ENCODE measurements at places on chromosomes 12 and 14. TPM values are rescaled to one million over a fixed set of nuclear protein-coding genes. Genes with fewer than 3 reads are reported as not detected.

GRCh38 chr12:64679487-64680001 lies 69.2 kb downstream of the RASSF3 start:
- no peak for DNase-seq

- DNase-seq, result no peak
Measured at GRCh38 chr12:128852885-128853599, at the start of gene GLT1D1. Gene GLT1D1 (plus strand): TSS chr12:128853478. CDS start chr12:128853582, 104 bp downstream.

Gene SPX
- 0.79 TPM for total RNA-seq

Gene C12orf56
- not detected for total RNA-seq

GRCh38 chr12:53695152-53696145 lies 19.6 kb upstream of the ATP5MC2 start:
- no peak for DNase-seq

- DNase-seq, result no peak
Measured at GRCh38 chr12:79298506-79298905, 392.3 kb downstream of the PAWR start.

Gene CYP27B1
- 4.7 TPM for total RNA-seq

DNA sequence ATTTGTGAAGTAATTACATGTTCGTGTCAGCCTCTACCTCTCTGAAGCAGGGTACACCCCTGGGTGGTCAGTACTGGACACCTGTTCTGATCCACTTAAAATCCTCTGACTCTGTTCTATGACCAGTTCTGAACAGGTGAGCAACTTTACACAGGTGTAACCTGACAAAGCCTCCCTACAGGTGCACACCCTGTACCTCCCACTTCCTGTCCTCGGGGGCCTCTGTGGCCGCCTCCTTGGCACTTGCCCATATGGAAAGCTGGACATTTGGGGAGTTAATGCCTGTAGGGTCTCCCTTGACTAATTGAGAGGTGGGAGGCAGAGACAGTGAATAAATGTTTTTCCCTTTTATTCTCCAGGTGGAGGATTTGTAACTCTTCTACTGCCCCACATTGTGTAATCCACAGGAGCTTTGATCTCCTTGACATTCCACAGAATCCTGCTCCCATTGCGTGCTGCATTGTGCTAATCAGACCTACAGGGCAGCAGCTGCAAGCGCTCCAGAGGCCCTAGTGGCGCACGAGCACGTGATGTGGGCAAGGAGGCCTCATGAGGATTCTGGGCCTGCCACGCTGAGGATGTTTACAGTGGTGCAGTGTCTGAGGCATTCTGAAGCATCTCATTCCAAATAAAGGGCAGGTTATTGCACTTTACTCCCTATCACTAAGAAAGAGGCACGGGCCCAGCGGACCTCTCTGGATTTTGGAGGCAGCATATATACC lies 45.8 kb upstream of the BATF start:
- DNase-seq, result peak; percentile 79

- no peak for DNase-seq
Measured at GRCh38 chr12:47189728-47190127, 110.0 kb upstream of the AMIGO2 start.

Gene NAV3
- total RNA-seq, result 10.8 TPM

DNA sequence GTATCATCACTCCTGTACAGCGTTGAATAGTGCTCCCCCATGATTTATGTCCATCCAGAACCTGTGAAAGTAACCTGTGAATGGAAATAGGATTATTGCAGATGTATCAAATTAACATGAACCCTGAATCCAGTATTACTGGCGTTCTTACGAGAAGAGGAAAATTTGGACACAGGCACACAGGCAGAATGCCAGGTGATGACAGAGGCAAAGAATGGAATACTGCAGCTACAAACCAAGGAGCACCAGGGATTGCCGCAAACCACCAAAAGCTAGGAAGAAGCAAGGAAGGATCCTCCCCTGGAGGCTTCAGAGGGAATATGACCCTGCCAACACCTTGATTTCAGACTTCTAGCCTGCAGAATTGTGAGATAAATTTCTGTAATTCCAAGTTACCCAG lies 113.5 kb upstream of the EGLN3 start:
- DNase-seq, result no peak

GRCh38 chr12:123384318-123384993 lies 524 bp downstream of the KMT5A start:
- DNase-seq, result no peak

GRCh38 chr12:12696562-12697383 lies 790 bp upstream of the GPR19 start:
- DNase-seq, result peak; percentile 95

Gene DACT1
- total RNA-seq, result 10.1 TPM

Gene MSRB3
- 48.4 TPM for total RNA-seq

GRCh38 chr12:104750061-104750460 lies 208.0 kb downstream of the SLC41A2 start:
- no peak for DNase-seq

GRCh38 chr12:99978152-99978551 lies 6.6 kb downstream of the ANKS1B start:
- no peak for DNase-seq

Gene CDKN3
- 12.7 TPM for total RNA-seq

GRCh38 chr12:32828552-32828951 lies 68.0 kb downstream of the PKP2 start:
- no peak for DNase-seq

- DNase-seq, result no peak
Measured at GRCh38 chr14:77158175-77158881, 16.7 kb upstream of the ZDHHC22 start.

Gene DPF3
- total RNA-seq, result 1.4 TPM

DNA sequence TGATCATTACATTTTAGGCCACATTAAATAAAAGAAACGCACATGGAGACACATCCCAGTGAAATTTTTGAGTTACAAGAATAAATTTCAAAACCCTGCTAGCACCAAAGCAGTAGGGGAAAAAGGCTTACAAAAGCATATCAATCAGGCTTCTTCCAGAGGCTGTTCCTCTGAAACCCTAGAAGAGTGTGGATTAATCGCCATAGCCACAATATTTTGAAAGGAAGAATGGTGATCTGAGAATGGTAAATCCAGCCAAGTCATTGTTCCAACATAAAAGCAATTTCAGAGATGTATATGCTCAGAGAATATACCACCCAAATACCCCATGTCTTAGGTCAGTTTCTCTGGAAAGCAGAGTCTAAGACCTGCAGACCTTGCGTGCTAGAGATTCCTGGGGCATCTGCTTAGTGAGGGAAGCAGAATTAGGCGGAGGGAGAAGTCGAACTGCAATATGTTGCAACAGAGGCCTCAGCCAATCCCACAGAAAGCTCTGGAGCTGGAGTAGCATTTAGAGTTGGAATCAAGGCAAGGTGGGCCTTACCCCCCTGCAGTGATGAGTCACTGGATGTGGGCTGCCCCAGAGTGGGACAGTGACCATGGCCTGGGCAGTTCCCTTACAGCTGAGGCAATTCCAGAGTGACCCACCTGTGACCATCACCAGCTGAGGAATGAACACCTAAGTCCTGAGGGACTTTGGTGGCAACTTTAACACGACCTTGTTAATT lies 125.2 kb downstream of the NTF3 start:
- DNase-seq, result no peak

DNA sequence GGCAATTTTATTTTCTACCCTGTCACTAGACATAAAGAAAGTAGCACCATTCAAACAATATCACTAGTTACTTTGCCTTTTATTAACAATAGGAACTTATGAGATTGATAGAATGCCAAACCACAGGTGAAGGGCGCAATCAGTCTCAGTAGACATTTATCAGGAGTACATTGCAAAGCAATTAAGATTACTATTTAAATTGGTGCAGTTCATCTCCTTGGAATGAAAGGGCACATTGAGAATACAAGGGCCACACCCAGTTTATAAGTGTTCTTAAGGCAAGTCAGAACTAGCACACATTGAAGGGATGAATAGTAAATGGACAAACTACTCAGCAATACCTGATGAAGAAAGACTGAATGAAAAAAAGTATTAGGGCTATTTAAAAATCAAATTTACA lies 601.4 kb downstream of the C12orf50 start:
- DNase-seq, result no peak

DNA sequence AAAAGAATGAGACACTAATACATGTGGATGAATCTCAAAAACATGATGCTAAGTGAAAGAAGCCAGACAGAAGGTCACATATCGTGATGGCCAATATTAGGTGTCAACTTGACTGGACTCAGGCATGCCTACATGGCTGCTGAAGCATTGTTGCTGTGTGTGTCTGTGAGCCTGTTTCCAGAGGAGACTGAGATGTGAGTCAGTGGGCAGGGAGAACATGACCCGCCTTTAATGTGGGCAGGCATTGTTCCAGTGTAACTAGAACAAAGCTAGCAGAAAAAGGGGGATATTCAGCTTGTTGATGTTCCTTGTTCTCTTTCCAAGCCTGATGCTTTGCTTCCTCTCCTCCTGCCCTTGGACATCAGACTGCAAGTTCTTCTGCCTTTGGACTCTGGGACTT lies 47.6 kb downstream of the DCAF5 start:
- DNase-seq, result no peak

Gene CCDC196
- total RNA-seq, result not detected

Gene VWF
- 401 TPM for total RNA-seq

DNA sequence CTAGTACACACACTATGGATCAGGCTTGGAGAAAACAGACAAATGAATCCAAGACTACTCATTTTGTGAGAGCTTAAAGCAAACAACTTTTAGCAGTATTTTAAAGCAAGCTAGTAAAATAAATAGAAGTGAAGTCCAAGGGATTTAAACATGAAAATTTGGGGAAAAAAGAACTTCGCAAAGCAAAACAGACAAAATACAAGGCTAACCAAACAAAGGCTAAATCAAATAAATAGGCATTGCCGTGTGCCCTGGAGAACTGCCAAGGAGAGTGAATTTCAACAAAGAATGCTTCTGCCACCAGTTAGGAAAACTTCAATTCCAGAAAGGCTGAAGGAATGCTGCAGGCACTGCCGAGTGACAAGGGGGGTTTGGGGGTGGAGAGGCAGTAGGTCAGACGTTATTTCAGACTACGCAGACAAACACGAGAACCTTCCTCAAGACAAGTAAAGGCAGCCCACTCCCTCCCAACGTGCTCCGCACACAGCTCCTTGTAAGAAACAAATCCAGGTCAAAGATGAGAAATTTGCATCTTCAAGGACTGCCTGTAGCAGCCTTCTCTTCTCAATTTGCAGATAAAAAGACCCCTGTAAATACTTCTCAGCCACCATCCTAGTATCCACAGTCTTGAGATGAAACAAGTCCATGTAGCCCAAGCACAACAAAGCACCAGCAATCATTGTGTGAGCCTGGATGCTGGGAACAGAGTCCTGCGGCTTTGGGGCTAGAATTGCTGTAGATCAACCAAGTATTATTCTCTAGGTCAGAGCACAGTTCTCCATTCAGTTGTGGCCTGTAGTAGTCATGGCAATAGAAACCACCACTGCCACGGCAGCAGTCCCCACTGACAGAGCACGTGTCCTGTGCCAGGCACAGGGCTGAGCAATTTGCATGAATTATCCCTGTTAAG lies 43.3 kb downstream of the EFCAB11 start:
- DNase-seq, result no peak

DNA sequence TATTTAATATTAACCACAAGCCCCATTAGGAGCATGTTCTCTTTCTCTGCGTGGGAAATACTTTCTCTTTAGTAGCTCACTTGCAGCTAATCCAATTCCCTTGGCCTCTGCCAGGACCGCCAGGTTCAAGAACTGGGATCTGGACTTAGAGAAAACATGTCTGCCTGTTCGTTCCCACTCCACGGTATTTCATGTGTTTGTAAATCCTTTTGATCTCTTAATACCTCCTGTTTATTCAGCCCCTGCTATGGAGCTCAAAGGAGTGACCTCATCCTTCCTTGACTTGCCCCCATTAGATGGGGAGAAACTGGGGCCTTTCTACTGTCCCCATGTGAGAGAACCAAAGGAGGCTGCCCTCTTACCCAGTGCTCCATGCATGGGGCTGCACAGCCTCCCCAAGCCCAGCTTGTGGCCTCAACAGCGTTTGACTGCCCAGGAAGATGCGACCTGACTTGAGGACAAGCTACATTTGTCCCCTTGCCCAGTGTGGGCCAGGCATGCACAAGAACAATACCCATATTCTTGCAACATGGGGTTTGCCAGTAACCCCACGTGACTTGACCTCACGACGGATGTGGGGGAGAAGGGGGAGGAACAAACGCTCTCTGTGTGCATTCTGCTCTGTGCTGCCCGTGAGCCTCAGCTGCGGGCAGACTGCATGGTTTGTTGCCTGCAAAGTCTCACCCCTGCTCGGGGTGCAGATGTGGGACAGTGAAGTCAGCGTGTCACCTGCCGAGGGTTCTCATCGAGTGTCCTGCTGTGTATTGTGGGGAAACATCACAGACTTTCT lies 30.3 kb downstream of the CD9 start:
- peak; percentile 85 for DNase-seq

Gene RNASE7
- not detected for total RNA-seq

Gene FGF23
- not detected for total RNA-seq

Gene TAS2R7
- total RNA-seq, result not detected

GRCh38 chr12:20778969-20779368 lies 31.5 kb upstream of the SLCO1B3 start:
- DNase-seq, result no peak

Gene MGP
- 651 TPM for total RNA-seq

DNA sequence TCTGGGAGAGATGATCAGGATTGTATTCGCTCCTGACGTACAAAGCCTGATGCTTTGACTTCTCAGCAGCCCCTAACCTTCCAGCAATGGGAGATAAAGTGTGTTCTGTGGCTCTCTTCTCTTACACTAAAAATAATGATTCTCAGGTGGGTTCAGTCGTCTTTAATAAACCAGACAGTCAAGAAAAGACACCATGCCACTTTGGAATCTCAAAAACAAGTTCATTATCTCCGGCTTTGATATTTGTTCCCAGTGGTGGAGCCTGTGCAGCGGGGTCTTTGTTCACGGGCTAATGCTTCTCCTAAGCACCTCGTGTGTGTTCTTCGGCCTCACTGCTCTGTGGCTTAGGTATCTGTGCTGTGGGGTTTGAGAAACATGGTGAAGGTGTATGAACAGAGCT lies 1.6 kb downstream of the ACVR1B start:
- DNase-seq, result no peak

DNA sequence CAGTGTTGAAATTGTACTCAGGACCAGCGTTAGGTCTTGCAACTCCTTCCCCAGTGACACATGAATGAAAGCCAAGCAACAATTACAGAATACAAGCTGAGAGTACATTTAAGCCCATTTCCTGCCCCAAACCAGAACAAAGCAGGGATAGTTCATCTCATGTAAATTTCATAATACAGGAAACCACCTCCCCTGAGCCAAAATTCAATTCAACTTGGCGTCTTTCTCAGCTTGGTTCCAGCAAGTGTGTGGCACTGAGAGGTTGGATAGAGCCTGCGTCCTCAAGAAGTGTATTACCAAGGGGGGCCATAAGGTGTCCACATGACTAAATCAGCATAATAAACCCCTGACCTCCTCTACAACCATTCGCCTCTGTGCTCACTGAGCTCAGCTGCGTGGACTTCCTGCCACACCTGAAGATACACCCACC lies 278.9 kb upstream of the CRY1 start:
- DNase-seq, result no peak

Gene ZNF26
- total RNA-seq, result 7.5 TPM

GRCh38 chr12:94180558-94181296 lies 32.4 kb downstream of the PLXNC1 start:
- no peak for DNase-seq

Data from left lung (tissue), 14 donors.